Activated CD8-positive, alpha-beta memory T cell treated with anti-CD3 and anti-CD28 coated beads for 24 hours (primary cell): ENCODE measurements at places on chromosomes 1 and 21.
A peak's percentile ranks its signal among the peaks of the same experiment; 100 is the strongest.

- DNase-seq: no peak
Observed at GRCh38 chr1:155002464-155003226, at the start of gene ZBTB7B. TSS of gene ZBTB7B (plus strand) at chr1:155002802. CDS start at chr1:155014661, 11,859 bp downstream.

DNA sequence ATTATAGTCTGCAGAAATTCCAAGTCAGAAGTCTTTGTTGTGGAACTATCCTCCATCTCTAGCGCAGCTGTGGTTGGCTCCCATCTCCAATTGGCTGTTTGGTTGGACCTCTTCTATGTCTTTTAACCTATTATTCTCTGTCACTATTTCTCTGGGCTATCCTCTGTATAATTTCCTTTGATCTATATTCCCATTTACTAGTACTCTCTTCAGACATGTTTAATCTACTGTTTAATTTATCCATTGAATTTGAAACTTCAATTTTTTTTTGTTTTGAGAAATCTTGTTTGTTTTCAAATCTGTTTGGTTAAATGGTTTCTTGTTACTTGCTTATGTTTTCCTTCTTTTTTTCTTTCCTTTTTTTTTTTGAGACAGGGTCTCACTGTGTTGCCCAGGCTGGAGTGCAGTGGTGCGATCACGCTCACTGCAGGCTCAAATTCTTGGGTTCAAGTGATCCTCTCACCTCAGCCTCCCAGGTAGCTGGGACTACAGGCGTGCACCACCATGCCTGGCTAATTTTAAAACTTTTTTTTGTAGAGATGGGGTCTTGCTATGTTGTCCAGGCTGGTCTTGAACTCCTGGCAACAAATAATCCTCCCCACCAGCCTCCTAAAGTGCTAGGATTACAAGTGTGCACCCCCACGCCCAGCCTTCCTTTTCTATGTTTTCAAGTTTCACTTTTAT is 28.1 kb downstream of the SOAT1 start:
- no peak for DNase-seq

DNA sequence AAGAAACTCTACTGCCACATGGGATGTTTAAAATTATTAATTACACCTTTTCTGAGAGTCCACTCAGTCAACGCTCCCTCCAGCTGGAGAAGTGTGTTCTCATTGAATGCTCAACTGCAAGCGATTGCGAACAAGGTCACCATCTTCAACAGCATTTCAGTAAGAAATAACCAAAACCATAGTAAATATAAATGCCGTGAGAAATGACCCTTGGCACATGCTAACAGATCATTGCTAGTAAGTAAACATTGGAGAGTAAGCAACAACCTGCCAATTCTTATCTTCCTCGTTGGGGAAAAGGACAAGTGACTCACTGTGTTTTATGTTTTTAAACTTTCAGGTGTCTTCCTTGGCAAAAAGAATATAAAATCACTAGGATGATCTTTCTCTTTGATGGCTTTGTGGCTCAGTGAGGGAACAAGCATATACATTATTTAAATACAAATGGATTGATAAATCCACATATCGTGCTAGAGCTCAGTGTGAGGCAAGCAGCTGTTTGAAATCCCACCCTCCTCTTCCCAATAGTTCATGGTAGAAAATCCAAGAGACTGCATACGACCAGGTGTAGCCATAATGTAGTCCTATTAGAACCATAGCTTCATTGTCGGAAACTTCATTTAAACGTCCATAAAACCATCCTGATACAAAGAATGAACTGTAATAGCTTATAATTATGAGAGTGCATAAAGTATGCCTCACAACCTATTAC is 214.6 kb downstream of the GRIK1 start:
- DNase-seq: no peak

GRCh38 chr1:213466541-213466940 is 415.5 kb downstream of the RPS6KC1 start:
- DNase-seq: no peak

DNA sequence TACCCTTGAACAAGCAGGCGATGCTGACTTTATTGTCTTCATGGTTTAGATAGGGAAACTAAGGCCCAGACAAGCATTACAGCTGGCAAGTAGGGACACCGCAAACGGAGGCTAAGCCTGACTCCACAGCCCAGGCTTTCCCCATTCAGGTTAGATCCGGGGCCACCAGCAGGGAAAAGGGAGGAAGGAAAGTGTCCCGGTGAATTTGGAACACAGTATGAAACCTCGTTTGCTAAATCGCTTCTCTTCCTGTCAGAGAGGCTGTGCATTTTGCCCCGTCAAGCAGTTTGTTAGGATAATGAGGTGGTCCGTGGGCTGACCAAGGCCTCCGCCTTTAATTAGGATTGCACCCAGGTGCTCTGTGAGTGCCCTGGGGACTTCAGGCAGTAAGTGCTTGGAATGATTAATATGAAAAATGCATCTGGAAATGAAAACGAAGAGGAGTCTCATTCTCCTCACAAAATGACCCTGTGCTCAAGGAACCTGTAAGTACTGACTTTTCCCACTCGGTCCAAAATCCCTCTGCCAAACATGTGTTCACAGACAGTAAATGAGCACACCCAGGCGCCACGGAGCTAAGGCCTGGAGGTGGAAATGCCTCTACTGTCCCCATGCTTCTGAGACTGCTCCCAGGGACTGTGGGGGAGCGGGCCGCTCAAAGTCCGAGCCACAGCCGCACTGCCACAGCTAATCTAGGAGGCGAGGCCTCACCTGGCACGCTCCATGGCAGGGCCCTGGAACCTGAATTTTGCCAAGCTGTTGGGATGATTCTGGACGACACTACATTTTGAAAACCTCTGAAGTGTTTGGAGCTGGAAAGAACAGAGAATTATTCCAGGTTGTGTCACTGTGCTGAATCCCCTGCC is 234.1 kb downstream of the SDCCAG8 start:
- no peak for DNase-seq

GRCh38 chr1:150185481-150185880 is 35.8 kb downstream of the PLEKHO1 start:
- no peak for DNase-seq

DNA sequence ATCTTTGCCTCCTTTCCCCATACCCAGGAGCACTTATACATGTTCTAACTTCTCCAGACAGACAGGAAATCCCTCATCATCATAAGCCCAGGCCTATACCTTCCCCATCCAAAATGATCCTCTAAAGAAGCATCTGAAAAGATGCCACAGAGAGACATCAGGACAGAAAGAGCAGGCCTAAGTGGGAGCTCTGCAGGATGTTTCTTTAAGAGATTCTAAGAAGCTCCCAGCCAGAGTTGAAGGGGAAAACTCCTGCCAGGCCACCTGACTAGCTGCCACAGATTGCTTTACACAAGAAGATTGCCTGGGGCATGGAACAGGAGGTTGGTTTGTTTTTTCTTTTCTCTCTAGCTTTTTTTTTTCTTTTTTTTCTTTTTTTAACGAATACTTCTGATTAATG is 275.8 kb downstream of the VAV3 start:
- DNase-seq: no peak

DNA sequence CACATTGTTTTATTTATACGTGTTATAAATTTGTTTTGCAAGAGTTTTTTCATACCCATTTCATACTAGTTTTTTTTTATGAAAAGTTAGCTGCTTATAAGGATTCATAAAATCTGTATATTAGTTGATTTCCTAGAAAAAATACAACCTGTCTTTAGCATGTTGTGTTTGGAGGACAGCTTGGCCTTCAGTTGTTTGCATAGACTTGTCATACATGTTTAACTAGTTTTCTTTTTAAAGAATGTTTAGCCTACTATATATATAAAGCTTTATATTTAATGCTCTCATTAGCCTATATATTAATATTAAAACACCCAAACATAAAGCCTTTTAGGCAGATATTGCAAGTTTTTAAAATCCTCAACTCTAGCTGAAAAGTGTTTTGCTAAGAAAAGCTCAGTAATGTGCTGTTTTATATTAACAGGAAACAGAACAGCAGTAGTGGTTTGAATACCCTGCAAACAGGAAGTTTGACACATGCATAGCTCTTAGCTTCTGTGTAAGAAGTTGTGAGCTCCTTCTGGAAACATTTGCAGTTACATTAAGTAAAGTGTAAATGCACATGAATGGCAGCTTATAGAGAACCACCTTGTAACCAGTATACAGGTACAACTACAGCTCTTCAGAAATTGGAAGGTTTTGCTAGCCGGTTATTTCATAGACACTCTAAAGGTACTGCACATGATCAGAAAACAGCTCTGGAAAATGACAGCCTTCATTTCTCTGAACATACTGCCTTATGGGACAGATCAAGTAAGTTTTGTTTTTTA is at the start of gene PRKACB:
TSS of gene PRKACB (plus strand) at position 476 of the 770 bp plus-strand sequence. CDS start at position 567, 91 bp downstream.
- no peak for DNase-seq

DNA sequence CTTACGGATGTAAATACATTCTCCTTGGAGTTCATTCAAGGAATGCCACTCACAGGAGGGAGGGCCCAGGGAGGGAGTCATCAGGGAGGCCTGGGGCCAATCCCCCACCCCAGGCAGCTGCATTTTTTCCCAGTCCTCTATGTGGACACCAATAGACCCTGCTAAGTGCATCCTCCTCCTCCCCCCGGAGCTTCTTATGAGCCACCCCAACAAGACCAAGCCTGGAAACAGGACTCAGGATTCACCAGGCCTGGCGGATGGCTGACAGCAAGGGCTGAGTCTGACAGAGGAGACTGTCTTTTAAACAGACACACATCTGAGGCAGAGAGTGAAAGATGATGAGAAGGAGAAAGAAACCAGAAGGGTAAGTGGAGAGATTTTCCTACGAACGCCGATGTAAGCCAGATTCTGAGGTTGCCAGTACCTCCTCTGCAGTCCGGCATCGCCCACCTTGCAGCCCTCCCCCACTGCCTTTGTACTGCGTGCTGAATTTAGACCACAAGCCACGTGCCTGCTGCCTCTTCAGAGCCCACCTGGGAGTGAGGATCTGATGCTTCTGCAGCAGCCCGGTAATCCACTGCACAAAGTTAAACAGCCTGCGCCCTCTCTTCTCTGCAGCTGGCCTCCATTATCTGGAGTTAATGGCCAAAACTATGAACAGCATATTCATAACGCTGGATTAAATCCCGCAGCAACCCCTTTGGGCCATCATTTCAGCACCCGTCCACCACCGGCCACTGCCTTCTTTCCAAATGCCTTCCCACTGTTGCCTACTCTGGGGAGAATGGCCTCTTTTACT is 17.6 kb upstream of the SFPQ start:
- no peak for DNase-seq

GRCh38 chr21:14687268-14687625 is 141.1 kb upstream of the SAMSN1 start:
- DNase-seq: no peak

DNA sequence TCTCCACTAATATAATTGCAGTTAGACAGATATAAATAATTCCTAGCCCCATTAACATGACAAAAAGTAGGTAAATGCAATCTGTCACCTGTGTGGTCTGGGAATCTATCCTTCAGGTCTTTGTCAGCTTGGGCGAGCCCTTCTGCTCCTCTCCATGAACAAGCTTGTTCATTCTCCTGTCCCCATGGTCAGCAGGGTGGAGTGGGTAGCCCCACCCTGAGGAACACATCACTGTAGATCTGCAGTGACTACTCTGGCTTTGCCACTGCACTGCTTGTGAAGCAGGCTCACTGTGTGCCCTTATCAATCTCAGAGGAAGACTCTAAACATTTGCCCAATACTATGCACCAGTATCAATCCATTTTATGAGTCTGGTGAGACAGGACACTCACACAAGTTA is 279.0 kb downstream of the MATN1 start:
- DNase-seq: peak; percentile 26

DNA sequence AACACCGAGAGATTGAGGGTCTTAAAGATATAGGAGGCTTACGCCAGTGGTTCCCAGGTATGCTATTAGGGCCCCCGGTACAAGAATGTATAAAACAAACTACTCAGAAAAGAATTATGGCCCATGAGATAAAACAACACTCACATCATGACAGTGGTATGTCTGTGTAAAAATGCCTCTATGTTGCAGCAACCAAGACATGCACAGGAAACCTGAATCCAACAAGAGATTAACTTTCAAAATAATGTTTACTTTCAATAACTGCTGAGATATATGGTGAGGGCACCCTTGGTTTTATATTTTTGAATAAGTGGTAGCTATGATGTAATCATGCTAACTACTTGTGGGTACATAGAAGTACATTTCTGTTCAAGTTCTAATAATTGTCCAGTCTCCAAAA is 74.9 kb downstream of the PUM1 start:
- DNase-seq: no peak

DNA sequence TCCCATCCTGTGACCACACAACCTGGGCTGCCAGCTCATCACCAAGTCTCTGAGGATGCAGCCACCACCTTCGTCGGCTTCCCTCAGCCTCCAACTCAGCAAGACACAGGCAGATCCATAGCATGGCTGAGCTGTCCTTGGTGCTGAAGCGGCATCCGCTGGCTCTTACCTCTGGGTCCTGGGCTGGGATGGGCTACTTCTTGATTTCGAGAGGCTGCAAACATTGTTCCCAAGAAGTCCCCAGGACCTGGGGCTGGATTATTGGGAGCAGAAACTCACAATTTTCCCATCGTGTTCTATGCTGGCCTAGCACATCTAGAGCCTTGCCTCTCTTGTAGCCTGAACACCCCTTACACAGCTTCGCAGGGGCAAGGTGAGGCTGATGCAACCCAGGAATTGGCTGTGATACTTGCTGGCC is 24.9 kb upstream of the C1QA start:
- no peak for DNase-seq

DNA sequence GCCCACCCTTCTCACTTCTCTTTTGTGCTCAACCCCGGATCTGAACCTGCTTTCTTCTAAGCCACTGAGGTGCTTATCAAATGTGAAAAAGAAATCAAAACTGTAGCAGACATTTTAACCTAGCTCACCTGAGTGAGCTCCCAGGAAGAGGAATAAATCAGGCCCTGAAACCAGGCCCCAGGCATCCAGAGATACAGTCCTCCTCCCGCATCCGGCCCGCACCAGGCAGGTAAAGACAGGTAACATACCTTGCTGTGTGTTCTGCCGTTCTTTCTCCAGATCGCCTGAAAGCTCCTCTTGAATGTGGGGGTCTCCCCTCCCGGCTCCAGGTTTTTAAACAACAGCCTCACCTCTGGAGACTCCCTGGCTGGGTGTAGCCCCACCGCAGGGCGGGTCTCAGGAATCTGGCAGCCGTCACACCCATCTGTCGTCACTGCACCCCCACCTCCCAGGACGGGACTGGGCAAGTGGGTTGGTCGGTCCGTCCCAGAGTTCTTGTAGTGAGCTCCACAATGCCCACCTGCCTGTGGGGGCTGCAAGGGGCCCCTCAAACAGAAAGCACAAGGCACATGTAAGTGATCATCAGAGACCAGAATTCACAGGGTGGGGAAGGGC is at the start of gene LAMB3:
TSS of gene LAMB3 (minus strand) at position 305 of the 615 bp plus-strand sequence. CDS start 1,481 bp downstream, outside the sequence.
- DNase-seq: no peak
